ENCODE measurements at places on chromosomes 7 and 10.

GRCh38 chr10:1932692-1933094, 195.4 kb upstream of the ADARB2 start:
- DNase-seq, result no peak

GRCh38 chr10:131021969-131022368, 289.6 kb downstream of the TCERG1L start:
- no peak for DNase-seq

GRCh38 chr7:113282875-113283274, 164.5 kb upstream of the SMIM30 start:
- DNase-seq, result no peak

DNA sequence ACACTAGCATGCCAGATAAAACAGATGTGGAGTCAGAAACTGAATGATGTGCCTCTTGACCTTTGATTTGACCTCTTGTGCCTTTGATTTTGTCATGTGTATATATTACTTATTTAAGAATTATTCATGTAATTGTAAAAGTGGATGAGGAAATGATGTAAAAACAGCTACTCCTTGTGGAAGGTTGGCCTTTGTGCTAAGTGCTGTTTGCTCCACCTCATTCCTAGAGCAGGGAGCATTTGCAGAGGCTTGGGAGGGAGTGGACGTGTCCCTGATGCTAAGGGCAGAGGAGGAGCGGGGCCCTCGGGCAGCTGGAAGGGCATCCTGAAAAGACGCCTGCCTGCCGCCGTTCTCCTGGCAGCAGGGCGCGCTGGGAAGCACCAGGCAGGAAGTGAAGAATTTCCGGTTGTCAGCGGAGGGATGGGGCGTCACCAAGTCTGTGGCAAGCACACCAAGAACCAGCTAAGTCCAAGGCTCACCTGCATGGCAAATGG, 197.6 kb upstream of the ZNF32 start:
- DNase-seq, result no peak

- DNase-seq, result no peak
Observed at GRCh38 chr7:42662862-42663261, 249.0 kb downstream of the C7orf25 start.

GRCh38 chr7:36082910-36083309, 70.1 kb upstream of the EEPD1 start:
- DNase-seq, result peak; percentile 25

GRCh38 chr10:34702982-34703381, 112.1 kb downstream of the PARD3 start:
- DNase-seq, result no peak

GRCh38 chr7:90432752-90433151, 29.5 kb downstream of the CLDN12 start:
- no peak for DNase-seq

DNA sequence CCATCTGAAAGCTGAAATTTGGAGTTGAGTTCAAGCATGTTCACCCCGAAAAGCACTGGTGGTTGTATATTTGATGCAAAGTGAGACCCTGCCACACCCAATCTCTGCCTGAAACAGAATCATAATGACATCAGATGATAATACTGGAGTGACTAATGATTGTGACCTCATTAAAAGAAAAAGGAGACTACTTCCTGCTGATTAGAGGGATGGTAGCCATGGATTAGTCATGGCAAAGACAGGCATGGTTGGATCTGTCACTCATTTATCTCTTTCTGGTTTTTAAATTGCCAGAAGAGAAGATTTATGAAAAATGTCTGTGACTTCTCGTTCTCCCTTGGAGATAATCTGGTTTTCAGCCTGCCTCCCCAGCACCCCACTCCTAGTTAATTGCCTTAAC, 101.2 kb downstream of the BAMBI start:
- DNase-seq, result no peak

DNA sequence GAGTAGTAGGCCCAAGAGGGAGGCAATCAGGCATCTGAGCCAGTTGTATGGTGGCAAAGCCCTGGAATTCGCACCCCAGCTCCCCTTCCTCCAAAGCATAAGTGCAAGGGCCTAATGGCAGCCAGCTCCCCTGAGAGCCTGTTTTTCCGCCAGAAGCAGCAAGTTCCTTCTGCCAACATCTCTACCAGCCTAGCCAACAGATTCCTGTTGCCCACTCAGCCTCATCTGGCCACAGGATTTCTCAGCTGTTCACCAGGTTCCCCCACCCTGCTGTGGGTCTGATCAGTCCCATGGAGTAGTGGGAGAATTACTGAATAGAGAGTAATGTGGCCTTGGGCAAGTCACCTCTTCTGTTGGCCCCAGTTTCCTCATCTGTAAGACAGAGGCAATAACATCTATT, 186.2 kb upstream of the PDE1C start:
- no peak for DNase-seq

GRCh38 chr7:126667742-126668366, 584.9 kb downstream of the GRM8 start:
- no peak for DNase-seq

GRCh38 chr7:155360495-155361345, 63.0 kb downstream of the INSIG1 start:
- DNase-seq, result no peak

GRCh38 chr10:90302758-90303481, 554.9 kb downstream of the HTR7 start:
- no peak for DNase-seq

GRCh38 chr7:47291461-47292081, 290.3 kb downstream of the TNS3 start:
- peak; percentile 50 for DNase-seq

GRCh38 chr10:43194266-43194665, 56.0 kb downstream of the CSGALNACT2 start:
- DNase-seq, result no peak

DNA sequence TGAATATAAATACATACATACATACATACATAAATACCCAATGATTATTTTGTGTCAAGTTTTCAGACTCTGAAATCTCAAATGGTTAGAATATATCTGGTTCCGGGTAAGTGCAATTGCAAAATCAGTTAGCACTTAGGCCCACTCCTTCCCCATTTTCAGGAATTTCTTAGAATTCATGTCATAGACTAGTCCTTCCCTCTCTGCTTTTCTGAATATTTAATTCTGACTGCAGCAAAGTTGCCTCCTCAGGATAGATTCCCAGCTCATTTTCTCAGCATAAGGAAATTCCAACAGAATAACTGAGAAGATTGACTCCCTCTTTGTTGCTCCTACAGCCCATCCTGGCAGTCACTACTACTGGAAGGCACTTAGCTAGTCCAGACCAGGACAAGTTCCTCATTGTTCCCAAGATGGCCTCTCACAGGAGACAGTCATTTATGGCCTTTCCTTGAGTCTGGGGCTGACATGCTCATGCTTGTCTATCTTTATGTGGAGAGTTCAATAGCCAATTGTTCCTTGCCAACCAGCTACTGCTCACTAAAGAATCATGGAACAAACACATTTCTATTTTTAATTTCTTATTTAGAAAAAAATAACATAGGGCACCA, 142.9 kb upstream of the ITGB1 start:
- no peak for DNase-seq

Measured in Calu3 (cell line).